AG10803 (cell line): ENCODE measurements at places on chromosomes 1 and 21.

- no peak for DNase-seq
Observed at GRCh38 chr1:162303004-162303344, 73.7 kb downstream of the SPATA46 start.

DNA sequence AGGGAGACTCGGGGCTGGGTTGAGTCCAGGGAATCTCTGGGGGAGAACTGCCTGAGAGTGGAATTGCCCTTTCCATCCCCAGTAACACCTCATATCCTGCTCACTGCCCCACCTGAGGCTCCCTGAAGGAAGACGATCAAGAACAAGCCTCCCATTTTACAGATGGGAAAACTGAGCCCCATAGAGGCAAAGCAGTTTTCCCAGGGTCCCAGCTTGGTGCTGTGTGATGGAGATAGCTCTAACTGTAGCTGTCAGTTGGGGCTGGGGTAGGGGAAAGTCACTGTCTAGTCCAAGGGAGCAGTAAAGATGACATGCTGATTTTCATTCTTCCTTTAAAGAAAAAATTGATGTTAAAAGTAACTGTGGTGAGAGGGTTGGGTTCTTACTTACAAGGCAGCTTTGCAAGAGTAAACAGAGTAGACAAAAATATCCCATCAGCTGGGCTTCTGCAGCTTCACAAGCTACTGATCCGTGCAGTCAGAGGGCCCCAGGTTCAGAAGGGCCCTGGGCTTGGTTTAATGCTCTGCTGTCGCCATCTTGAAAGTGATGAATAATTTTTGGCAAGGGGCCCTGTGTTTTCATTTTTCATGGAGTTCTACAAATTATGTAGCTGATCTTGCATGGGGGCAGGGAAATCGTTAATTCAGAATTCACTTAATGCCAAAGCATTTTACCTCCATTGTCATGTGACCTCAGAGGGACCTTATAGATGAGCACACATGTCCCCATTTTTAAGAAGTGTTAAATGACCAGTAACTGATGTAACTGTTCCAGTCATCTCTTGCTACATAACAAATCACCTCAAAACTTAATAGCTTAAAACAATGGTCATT lies 17.6 kb upstream of the TNFRSF1B start:
- no peak for DNase-seq

GRCh38 chr1:56310945-56311344 lies 268.4 kb downstream of the PLPP3 start:
- DNase-seq: no peak

- peak; percentile 4 for DNase-seq
Observed at GRCh38 chr1:221594576-221594975, 147.3 kb downstream of the DUSP10 start.

GRCh38 chr1:224784265-224785039 lies 145.0 kb upstream of the DNAH14 start:
- peak; percentile 72 for DNase-seq

- no peak for DNase-seq
Observed at GRCh38 chr1:30068787-30069472, 654.5 kb downstream of the MATN1 start.

- DNase-seq: peak; percentile 61
Observed at GRCh38 chr1:201487742-201488141, 18.8 kb upstream of the PHLDA3 start.

- no peak for DNase-seq
Observed at GRCh38 chr1:227734546-227734855, 601 bp downstream of the JMJD4 start.

DNA sequence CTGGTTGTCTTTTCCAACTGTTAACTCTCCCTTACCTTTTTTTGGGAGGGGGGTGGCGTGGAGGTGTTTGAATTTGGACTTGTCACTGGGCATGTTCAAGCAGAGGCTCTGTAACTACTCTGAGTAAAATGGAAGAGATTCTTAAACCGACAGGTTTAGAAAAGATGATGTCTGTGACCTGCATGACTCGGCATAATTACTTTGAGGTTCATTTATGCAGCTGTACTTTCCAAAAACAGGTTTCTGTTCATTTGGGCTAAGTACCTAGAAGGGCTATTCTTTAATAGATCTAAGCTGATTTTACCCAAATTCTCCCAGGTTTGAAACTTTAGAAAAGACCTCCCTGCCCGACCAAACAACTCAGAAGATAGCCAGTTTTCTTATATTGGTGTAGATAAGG lies 80.3 kb downstream of the SLC35A3 start:
- no peak for DNase-seq

DNA sequence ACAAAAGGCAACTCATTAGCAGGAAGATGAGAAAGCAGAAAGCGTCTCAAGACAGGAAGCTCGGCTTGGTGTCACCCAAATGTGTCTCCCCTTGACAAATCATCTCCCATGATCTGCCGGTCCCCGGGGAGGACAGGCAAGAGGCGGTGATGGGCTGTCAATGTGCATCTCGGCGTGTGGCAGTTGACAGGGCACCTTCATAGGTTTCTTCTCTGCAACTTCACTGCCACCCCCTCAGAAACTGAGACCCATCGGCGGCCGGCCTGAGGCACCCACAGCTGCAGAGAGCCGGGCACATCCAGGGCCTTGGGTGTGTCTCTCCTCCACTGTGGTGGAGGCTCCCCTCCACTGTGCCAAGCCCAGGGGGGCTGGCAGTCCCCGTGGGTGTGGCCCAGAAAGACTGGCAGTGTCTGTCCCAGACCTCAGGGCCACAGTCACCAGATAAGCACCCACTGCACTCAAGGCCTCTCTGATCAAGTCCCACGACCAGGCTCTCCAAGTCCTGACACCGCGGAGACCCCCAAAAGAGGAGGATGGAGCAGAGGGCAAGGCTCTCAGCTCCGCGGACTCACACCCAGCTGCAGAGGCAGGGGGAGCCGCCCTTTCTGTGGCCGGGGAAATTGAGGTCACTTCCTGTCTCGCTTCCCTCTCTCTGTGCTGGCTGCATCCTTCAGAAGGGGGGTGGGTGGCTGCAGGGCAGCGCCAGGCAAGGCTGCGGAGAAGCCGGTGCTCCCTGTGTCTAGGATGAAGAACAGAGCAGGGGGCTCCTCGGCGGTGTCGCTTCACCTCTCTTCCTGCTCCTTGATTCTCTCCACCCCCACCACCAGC lies 39.6 kb upstream of the LBR start:
- no peak for DNase-seq

DNA sequence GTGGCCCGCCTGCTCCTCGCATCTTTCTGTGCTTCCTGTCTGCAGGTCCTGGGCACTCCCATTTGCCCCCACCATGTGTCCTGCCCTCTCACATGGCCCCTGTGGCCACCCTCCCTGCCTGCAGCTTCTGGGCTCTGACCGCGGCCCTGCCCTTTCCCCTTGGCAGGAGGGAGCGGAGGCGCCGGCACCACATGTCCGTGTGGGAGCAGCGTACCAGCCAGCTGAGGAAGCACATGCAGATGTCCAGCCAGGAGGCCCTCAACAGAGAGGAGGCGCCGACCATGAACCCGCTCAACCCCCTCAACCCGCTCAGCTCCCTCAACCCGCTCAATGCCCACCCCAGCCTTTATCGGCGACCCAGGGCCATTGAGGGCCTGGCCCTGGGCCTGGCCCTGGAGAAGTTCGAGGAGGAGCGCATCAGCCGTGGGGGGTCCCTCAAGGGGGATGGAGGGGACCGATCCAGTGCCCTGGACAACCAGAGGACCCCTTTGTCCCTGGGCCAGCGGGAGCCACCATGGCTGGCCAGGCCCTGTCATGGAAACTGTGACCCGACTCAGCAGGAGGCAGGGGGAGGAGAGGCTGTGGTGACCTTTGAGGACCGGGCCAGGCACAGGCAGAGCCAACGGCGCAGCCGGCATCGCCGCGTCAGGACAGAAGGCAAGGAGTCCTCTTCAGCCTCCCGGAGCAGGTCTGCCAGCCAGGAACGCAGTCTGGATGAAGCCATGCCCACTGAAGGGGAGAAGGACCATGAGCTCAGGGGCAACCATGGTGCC lies 249.1 kb downstream of the CACNA1E start:
- DNase-seq: no peak

- peak; percentile 95 for DNase-seq
Observed at GRCh38 chr1:221439747-221440501, 302.0 kb downstream of the DUSP10 start.

GRCh38 chr1:195202241-195202640 lies 1406.0 kb downstream of the KCNT2 start:
- DNase-seq: no peak

GRCh38 chr1:154483941-154484803 lies 17.8 kb upstream of the TDRD10 start:
- DNase-seq: no peak

DNA sequence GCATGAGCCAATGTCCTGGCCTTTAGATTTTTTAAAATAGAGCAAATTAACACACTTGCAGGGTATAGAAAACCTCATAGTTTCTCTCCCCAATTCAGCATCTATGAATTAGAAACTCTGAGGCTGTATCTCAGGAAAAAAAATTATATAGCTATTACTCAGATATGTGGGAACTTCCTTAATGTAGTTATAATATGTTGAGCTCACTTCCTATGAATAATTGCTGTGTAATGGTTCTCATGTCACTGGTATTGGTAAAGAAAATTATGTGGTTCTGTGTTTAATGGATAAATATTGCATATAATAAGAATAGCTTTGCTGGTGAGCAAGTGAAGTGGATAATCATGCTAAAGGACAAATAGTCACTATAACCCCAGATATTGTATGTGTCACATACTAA lies 2019.8 kb downstream of the NCAM2 start:
- DNase-seq: no peak

DNA sequence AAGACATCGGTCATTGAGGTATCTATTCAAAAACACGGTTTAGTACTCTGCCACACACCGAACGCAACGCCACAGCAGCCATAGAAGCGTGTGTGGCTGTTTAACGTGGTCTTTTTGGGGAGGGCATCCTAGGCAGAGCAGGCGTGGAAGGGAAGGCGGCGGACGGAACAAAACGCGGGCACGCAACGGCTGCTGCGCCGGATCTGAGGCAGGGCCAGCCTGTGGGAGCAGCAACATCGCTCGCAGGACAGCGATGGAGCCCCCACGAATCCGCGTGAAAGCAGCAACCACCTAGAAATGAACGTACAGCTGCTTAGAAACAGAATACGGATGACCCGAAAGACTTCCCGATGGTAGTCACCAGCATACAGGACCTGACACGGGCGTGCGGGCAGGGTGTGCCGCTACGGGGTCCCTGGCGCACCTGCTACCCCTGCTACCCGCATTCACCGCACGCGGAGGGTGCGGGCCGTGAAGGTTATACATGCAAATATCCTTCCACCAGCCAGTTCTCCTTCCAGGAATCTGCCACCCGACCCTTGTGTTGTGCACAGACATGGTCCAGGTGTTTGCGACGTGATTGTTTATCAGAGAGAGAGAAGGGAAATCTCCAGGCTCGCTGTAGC lies 114.4 kb upstream of the COL6A1 start:
- DNase-seq: no peak

- peak; percentile 34 for DNase-seq
Observed at GRCh38 chr1:180652792-180653191, 21.0 kb downstream of the XPR1 start.

DNA sequence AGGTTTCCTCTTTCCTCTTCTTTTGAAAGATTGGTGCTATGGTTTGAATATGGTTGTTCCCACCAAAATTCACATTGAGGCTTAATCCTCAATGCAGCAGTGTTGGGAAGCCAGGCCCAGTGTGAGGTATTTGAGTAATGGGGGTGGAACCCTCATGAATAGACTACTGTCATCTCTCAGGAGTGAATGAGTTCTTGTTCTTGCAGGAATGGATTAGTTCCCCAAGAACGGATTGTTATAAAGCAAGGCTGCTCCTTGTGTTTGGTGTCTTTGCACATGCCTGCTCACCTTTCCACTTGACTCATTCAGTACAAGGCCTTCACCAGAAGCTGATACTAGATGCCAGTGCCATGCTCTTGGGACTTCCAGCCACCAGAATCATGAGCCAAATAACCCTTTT lies 223.2 kb downstream of the BACH1 start:
- no peak for DNase-seq

- no peak for DNase-seq
Observed at GRCh38 chr1:156905651-156906050, 12.1 kb downstream of the PEAR1 start.

- no peak for DNase-seq
Observed at GRCh38 chr1:167426716-167427115, 91.6 kb downstream of the CD247 start.

- DNase-seq: no peak
Observed at GRCh38 chr1:15282810-15283474, 35.9 kb downstream of the FHAD1 start.

DNA sequence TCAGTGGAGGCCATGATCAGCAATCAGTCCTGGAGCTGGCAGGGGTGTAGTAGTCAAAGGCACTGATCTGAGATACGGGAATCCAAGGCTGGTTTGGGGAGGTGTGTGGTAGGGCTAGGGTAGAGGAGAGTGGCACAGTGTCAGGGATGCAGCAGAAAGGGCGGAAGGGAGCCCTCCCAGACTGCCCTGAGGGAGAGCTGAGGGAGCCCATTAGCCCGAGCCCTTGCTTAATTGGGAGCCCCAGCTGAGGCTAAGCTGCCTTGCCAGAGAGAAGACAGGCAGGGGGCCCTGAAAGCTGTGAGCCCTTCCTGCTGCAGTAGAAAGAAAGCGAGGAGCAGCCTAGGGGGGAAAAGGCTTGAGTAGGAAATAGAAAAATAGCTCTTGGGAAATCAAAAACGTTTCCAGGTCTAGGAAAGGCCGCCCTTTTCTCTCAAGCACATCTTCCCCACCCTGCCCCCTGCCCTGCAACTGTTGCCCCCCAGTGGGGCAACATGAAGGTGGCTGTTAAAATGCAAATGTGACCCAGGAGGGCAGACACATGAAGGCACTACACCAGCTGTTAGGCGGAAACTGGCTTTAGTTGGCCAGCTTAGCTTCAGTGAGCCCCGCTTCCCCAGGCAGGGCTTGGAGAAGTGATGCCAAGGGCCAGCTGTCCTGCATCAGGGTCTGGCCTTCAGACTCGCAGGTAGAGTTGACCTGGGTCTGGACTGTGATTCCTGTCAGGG lies 106.2 kb downstream of the UCK2 start:
- no peak for DNase-seq

- DNase-seq: peak; percentile 9
Observed at GRCh38 chr1:119011116-119011515, 23.0 kb upstream of the TBX15 start.

DNA sequence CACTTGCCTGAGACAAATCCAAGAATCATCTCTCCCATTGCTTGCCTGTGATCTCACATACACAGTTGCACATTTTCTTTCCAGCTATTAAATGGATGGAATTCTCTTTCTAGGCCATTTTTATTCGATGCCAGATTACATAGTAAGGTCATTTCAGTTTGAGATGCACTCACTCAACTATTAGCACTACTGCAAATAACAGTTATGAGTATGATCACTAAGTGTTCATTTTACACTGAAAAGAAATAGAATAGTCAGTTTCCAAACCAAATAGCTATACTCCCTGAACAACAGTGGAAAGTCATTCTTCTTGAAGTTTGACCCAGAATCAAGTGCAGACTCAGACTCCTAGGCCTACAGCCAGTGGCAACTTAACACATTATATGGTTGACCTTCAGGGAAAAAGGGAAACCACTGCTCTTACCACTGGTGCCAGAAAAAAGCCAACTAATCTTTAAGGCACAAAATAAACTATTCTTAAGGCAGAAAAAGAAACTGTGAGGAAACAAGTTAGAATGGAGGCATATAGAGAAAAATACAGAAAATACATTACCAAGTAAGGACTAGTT lies 31.5 kb downstream of the WNT2B start:
- peak; percentile 64 for DNase-seq
